ENCODE measurements at places on chromosomes 16 and 17.

- DNase-seq: no peak
These were observed 16.5 kb downstream of the PHKB start for GRCh38 chr16:47477679-47478078.

GRCh38 chr17:75318615-75319222 lies 29.5 kb upstream of the SLC25A19 start:
- no peak for DNase-seq

DNA sequence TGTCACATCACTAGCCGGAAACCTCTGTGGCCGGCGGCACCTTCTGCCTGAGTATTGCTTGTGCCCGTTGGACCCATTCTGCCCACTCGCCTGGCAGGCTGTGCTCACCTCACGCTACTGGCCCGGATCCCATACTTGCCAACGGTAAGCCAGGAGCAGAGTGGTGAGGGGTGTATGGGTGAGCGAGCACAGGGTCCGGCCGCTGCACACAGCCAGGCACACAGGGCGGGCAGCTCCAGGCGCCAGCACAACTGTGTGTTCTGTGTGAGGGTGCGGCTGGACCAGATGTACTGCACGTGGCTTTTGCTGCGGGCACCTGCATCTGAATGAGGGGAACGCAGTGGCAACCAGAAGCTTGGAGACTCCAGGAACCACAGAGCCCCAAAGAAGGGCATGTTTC lies 455.7 kb downstream of the CDH8 start:
- DNase-seq: no peak

DNA sequence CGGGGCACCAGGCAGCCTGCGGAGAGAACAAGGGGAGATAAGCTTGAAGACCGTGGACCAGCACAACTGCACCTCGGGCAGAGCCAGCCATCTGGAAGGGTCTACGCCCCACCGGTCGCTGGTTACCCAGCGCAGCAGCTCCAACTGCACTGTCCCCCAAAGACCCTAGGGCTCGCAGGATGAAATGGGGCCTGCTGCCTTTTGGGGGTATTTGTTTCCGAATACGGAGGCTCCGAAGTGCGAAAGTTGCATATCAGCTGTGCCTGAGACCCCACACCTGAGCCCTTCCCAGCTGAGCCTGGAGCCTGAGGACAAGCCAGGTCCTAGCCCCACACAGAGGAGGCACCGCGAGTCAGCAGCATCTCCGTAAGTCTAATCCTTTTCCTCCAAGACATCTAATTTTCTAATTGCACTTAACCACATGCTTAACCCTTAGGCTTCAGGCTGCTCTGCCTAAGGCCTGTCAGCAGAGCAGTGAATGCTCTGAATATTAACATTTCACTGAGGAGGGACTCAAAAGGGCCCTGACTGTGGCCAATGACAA lies 4.0 kb downstream of the KIFC3 start:
- no peak for DNase-seq

DNA sequence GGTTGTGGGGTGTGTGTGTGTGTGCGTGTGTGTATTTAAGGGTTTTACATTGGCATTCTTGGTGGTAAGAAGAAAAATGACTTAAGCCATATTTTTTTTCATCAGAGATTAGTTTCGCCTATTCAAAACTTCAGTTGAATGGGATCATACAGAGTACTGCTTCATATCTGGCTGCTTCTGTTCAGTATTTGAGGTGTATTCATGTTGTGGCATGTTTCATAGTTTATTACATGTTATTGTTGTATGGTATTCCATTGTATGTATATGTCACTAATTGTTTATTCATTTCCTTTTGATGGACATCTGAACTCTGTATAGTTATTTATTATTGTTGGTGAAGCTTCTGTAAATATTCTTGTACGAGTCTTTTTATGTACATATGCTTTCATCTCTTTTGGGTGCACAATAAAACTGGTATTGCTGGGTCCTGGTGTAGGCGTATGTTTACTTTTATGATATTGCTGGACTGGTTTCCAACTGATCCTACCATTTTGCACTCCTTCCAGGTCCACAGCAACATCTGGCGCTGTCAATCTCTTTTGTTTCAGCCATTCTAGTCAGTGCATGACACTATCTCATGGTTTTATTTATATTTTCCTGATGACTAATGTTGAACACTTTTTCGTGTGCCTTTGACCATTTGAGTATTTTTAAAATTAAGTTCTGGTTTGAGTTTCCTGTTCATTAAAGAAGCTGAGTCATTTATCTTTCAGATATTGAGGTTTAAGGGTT lies 77.4 kb upstream of the MAF start:
- DNase-seq: no peak

DNA sequence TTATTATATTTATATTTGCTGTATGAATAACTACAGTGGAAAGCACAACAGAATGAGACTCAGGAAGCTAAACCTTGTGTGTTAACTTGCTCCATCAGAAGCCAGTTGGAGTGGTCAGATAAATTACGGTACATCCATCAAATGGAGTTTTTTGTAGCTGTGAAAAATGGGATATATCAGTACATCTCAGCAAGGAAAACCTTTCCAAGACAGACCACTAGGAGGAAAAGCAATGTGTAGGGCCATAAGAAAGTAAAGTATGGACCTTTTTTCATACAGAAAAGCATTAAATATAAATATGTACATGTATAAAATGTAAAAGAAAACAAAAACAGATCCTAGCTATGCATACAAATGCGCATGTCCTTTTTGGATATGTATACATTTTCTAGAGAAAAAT lies 403.8 kb upstream of the CDH11 start:
- DNase-seq: no peak
